ENCODE measurements at places on chromosomes 1 and 21.

DNA sequence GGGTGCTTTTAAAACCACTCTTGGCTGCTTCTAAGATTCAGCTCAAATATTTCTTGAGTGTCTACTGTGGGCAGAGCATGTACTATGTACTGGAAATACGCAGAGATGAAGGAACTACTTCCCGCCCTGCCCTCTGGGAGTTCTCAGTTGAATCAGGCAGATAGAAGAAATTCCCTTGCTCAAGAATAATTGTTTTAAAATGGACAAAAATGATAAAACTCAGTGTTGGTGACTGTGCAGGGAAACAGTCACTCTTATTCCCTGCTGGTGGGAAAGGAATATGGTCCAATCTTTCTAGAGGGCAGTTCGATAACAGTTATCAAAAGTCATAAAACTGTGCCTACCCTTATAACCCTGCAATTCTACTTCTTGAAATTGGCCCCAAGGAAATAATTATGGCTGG lies 16.9 kb upstream of the GRHL3 start:
- no peak for DNase-seq

GRCh38 chr1:3020263-3020909 lies 881 bp upstream of the ACTRT2 start:
- no peak for DNase-seq

GRCh38 chr1:25023826-25024225 lies 93.8 kb upstream of the RUNX3 start:
- DNase-seq, result no peak

GRCh38 chr1:54714881-54715492 lies 674 bp upstream of the TTC4 start:
- no peak for DNase-seq

DNA sequence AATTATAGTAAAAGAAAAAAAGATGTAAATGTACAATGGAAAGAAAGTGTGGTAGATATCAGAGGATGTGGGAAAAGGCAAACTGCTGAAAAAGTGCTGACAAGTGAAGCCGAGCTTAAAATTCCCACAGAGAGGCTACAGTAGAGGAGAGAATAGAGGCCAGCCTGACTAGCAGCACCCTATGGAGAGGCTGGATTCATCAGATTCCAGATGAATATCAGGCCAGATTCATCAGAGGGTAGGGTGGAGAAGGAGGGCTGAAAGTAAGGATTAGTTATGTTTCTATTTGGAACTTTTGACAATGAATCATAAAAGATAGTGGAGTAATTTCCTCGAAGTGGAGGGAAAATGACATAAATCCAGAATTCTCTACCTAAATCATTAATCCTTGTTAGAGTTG lies 60.4 kb upstream of the NEK7 start:
- no peak for DNase-seq

DNA sequence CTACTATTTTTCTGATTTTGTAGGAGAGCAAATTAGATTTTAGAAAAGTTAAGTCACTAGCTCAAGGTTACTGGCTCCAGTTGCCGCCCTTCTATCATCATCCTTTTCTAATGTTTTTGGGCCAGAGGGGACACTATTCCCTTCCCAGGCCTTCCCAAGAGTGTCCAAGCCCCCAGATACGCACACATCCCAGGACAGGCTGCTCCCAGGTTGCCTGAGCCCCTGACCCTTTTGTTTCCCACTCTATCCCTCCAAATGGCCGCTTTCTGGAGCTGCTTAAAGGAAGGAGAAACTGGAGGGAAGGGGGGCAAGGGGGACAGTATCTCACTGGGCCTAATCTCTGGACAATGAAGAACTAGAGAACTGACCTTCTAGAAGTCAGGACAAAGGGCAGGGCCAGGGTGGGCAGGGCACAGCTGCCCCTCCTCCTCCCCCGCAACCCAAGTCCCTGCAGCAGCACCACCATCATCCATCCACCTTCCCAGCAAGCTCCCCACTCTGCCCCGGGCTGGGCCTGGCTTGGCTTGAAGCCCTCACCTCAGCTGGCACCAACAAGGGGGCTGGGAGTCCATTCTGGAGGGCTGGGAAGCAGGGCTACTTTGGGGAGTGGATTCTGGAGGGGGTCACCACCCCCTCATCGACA lies 1.1 kb upstream of the MAP7D1 start:
- no peak for DNase-seq

DNA sequence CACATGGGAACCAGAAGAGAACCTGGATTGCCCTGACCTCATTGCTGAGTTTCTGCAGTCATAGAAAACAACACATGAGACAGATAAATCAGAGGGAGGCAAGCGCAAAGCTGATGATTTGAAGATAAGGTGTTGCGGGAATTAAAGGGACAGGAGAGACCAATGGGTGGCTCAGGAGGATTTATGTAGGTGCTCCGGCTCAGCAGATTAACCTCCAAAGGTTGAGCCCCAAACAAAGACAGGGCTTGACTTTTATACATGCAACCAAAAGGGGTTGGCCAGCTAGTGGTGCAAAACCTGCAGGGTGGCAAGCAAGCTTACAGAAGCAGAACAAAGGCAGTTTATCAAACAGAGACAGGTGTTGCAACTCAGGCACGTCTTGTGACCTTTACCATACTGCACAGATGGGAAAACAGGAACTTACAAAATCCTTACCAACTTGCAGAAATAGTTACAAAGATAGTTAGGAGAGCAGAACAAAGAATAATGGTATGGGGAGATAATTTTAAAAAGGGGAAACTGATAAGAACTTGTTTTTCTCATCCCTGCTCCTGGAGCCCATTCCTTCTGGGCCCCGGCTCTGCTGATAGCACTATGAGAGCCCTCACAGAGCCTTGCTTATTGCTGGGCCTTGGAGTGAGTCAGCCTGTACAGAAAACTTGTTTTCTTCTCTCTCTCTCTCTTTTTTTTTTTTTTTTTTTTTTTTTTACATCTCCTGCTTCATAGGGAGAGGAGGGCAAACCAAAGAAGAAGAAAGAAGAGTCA lies 93.6 kb downstream of the SNRPE start:
- no peak for DNase-seq

DNA sequence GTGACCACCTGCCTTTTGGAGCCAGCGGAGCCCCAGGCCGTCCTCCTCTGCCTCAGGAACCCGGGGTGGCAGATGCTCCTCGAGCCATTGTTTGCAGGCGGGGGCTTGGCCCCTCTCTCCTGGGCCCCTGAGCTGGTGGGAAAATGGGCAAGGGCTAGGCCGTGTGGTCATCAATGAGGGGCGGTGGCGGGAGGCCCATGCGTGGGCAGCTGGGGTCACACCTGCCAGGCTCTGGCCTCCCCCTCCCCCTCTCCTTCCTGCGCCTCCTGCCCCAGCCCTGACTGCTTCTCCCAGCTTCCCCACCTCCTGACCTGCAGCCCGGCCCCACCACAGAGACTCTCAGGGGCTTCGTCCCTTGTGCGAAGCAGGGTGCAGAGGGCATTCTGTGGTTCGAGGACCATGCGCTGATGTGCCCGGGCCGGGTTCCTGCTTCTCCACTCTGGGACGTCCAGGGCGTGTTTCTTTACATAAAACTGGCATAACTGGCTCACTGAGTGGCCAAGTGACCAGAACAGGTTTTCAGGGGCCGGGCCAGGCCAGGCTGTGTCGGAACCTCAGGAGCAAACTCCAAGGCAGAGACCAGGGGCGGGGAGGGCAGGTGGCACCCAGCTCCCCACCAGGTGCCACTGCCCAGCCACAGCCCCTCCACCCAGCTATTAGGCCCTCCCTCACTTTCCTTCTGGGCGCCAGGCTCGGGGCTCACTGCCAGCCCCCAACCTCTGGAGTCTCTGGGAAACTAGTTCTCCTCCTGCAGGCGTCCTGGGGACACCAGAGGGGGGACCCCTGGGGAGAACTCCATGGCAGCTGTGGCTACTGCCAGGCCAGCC lies 9.3 kb downstream of the SAMD11 start:
- DNase-seq, result no peak

- DNase-seq, result no peak
Observed at GRCh38 chr1:55927702-55928290, 651.6 kb downstream of the PLPP3 start.

GRCh38 chr1:53439337-53440207 lies 19.6 kb upstream of the DMRTB1 start:
- no peak for DNase-seq

GRCh38 chr1:51669816-51670215 lies 52.9 kb downstream of the OSBPL9 start:
- no peak for DNase-seq

GRCh38 chr1:198892065-198892464 lies 253.2 kb downstream of the PTPRC start:
- DNase-seq, result no peak

DNA sequence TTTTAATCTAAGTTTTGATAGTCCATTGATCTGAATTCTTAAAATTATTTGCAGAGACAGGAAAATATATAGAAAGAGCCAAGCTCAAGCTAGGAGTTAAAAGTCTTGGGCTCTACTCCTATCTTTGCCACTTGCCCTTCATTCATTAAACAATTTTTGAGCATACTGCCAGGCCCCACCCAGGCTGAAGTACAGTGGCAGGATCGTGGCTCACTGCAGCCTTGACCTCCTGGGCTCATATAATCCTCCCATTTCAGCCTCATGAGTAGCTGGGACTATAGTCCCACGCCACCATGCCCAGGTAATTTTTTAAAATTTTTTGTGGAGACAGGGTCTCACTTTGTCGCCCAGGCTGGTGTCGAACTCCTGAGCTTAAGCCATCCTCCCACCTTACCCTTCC lies 8.2 kb downstream of the TRMT13 start:
- DNase-seq, result no peak

DNA sequence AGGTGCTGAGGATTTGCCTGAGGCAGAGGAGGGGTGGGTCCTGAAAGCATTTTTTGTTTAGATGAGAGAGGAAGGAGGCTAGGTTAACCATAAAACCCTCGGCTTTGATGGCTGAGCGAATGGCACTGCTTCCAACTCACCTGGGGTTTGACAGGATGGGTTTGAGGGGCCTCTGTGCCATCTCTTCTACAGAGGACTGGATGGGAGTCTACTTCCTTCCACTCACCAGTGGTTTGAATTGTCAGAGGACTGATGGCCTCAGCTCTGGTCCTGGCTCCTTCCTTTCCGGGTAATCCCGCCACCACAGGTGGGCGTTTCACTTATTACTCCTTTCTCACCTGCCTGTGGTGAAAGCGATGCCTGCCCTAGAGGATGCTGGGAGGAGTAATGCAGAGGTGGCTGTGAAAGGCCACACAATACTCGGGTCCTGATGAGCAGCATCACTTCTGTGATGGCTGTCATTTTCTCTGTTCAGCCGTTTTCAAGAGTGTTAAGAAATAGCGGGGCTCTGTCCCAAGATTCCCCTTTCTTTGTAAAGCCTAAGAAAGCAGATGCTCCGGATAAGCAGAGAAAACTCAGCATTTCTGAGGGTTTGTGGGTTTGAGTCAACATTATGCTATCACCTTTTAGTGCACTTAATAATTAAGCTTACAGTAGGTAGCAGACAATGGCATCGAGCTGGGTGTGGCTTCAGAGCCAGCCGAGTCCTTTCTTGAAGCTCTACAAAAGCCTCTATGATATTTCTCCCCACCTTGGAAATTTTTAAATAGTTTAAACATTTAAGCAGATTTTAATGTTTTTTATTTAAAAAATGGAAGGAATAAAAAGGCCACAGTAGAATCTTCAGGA lies 220.7 kb downstream of the HLX start:
- DNase-seq, result no peak

DNA sequence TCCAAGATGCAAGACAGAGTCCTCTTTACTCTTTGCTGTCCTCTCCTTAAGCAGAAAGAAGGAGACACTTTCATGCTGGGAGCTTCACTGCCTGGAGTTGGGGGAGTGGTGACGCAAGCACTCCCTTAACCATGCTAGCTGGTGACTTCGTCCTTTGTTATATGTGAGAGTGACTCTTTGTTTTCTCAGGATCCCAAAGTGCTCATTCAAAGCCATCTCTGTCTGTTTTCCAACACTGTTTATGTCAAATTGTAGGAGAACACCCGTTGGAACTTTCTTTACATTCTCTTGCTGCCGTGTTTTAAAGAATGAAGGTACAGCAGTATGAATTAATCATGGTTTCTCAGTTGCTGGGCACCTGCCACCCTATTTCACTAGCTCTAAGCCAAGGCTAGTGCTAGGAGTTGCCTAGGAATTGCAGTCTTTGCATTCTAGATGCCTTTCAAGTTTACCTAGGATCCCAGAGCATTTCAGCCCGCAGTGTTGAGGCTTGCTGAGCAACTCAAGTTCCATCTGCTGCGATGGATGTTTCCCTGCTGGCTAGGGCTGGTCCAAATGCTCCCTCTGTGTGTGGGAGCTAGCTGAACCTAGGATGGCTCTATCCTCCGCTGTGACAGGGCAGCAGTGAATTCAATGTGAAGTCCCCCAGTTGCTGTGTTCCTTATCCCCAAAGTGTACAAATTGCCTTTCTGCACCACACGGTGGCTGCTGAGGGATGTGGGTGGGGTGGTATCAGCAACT lies 82.6 kb upstream of the GPR52 start:
- DNase-seq, result no peak

- DNase-seq, result no peak
Observed at GRCh38 chr1:210681158-210681557, 352.5 kb downstream of the HHAT start.

DNA sequence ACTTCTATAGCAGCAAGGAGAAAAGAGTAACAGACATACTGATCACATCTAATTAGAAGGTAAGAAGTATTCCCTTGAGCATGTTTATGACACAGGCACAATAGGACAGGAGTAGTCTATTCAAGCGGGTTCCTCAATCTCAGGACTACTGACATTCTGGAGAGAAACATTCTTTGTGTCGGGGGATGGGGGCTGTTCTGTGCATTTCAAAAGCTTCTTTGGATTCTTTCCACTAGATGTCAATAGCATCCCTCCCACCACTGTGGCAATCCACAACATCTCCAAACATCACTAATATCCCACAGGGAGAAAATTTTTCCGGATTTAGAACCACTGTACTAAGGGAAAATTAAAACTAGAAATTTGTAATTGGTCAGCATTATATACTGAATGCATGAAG lies 56.9 kb downstream of the ADAMTS5 start:
- no peak for DNase-seq

- DNase-seq, result no peak
Observed at GRCh38 chr1:16375521-16376340, 8.7 kb downstream of the SZRD1 start.

- no peak for DNase-seq
Observed at GRCh38 chr1:246703581-246703980, 20.6 kb upstream of the SCCPDH start.

GRCh38 chr1:188269956-188270355 lies 1441.2 kb downstream of the PLA2G4A start:
- no peak for DNase-seq

DNA sequence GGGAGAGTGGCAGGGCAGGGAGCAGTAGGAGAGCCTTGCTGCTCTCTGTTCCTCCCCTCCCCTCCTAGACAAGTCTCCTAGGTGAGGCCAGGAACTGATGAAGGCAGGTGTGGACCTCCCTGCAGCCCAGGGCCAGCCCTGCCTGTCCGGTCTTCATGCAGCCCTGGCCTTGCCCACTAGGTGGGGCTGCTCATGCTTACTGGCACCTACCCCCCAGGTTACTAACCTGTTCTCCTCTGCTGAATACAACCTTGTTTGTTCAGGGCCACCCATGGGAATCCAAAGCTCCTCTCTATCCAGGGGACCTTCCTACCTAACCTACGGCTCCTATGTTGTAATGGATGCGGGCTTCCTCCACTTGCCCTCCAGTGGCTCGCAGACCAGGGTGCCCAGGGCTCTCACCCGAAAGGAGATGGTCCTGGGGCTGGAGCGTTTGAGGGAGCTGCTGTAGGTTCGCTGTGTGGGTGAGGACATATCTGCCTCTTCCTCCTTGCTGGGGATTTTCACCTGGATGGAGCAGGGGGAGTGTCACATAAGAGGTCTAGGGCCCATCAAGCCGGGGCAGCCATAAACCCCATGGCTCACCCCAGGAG lies 7.9 kb upstream of the TNNT2 start:
- DNase-seq, result no peak

- no peak for DNase-seq
Observed at GRCh38 chr1:111989531-111990025, at the start of gene KCND3. TSS of gene KCND3 (minus strand) at chr1:111989668.

- no peak for DNase-seq
Observed at GRCh38 chr1:25657121-25657882, 40.7 kb downstream of the MAN1C1 start.
